ENCODE measurements at places on chromosomes 7 and 10.

DNA sequence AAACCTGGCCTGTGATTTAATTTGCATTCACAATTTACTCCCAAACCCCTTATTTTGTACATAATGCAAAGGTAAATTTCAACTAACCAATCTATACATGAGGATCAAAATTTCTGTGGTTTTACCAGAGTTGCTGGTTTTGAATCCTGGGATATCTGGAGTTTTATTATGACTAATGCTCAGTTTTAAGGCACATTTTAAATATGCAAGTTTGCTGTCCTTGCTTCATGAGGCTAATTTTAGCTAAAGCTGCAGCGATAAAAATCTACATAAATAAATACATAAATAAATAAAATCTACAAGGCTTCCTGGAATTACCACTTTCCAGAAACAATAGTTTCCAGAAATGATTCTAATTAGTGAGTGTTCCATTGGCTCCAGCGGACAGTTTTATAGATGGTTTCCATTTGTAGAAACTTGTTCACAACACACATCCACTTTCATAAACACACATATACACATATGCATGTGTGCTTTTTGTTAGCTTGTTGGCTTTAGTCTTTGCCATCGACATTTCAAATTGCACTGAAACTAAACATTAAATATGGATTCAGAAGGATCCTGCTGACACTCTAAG is 339.5 kb upstream of the NRP1 start:
- no peak for DNase-seq

DNA sequence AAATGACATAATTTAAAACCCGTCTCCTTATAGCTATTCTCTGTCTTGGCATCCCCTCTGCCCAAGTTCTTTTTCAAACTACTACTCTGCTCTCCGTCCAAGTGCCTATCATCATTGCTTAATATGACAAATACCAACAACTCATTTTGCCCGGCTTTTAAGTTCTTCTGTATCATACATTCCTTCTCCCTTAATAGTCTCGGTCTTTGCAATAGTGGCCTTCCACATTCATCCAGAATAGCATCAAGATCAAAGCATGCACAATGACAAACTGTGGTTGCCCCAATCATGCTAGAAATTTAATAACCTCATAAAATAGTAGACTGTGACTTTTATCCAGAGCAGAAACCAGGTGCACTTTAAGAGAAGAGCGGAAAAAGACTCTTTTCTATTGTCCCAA is 198.9 kb downstream of the ETV1 start:
- DNase-seq = no peak

DNA sequence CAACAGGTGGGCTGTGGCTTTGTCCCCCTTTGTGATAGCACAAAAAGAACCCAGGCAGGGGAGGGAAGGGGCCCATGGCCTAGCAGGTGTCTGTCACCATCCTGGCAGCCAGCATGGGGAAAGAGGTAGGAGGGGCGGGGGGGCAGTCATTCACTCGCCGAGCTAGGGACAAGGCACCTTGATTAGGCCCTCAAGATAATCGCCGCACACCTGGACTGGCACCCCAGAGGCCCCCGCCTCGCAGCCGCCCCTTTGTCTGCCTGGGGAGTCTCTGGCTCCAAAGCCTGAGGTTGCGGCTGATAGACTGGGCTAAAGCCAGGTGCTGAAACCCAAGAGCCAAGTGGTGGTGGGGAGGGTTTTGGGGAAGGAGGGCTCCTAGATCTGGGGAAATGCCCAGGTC is 151.2 kb upstream of the PCBD1 start:
- no peak for DNase-seq

GRCh38 chr10:99329554-99330346 is 594 bp downstream of the CNNM1 start:
- peak; percentile 6 for DNase-seq

GRCh38 chr7:85196696-85197095 is 9.8 kb upstream of the SEMA3D start:
- DNase-seq = no peak
